Prostate gland (tissue), 2 donors: ENCODE measurements at places on chromosomes 3 and 15.

GRCh38 chr15:29263289-29263688, 6.3 kb downstream of the NSMCE3 start:
- DNase-seq = no peak

GRCh38 chr3:118817748-118818165, 216.9 kb downstream of the IGSF11 start:
- peak; percentile 29 for DNase-seq

- DNase-seq = no peak
Measured at GRCh38 chr3:175155172-175155571, 296.0 kb downstream of the NAALADL2 start.

DNA sequence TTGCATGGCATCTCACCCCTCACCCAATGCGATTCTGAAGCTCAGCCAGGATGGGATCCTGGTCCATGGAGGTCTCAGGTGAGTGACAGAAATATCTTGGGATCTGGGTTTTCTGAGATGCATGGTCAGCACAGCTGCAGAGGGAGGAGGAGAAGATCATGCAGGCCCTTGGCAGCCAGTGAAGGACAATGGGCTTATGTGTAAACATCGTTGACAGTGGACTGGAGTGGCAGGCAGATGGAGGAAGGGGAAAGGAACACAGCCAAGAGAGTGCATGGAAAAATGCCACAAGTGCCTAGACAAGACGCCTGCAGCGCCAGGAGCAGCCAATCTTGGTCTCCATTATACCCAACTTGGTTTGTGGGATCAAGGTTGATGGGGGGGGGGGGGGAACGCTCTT, 347.9 kb downstream of the MCTP2 start:
- DNase-seq = no peak

DNA sequence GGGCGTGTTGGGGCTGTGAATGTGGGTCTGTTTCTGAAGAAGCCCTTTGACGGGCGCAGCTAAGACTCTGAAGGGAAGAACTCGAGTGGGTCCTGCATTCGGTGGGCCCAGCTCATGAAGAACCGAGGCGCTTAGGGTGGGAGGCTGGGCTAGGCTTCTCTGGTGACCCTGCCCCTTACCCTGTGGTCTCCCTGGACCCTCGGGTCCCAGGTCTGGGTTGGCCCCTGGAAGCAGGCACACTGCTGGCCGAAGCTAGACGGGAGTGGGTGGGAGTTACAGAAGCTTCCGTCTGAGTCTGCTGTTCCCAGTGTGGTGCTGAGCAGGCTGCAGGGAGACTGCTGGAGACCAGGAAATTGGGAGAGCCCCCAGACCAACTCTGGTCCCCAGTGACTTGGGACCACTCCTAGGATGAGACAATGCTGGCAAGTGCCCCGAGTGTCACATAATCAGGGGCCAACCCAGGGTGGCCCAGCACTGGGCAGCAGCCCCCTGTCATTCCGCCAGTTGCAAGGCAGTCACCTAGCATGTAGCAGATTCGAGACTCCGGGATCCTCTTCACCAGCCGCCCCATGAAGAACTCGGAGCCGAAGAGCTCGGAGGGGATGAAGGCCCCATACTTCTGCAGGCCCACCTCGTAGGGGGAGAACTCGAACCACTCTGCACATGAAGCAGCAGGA, 16.7 kb upstream of the EHD4 start:
- DNase-seq = no peak

GRCh38 chr3:109224333-109224732, 87.8 kb downstream of the C3orf85 start:
- no peak for DNase-seq

- no peak for DNase-seq
Measured at GRCh38 chr3:33044676-33045075, 52.3 kb downstream of the GLB1 start.

DNA sequence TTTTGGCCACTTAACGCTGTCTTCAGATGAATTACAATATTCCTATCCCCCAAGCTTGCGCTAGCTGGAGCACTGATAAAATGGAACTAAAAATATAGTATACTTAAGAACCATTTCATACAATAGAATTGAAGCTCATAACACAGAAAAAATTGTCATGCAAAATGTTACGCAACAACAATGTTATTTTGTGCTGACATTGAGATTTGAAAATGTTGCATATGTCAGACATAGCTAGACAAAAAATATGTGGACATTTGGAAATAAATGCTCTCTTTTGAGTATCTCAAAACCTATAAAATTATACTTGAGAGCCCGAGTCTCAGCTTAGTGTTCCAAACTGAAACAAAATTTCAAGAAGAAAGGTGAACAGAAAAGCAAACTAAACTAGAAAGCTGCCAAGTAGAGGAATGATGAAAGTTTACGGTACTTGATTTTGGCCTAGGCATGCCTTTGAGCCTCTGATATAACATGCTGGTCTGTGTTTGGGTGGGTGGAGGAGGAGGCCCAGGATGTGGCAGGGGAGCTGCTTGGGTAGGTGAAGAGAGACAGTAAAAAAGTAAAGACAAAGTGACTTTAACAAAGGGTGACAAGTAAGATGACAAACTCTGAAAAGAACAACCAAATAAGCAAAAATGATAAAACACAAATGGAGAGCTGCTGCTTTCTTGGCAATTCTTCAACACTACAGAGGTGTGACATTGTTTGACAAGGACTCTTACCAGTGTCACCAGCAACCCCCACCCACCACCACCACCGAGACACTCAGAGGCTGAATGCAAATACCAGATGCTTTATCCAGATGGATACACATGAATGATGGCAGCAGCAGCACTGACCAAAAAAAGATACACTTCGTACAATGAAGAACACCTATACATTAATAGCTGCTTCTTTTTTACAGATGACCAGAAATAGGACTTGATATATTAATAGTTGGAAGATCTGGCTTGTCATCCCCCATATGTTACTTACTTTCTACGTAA, 129.3 kb upstream of the FEZF2 start:
- no peak for DNase-seq

DNA sequence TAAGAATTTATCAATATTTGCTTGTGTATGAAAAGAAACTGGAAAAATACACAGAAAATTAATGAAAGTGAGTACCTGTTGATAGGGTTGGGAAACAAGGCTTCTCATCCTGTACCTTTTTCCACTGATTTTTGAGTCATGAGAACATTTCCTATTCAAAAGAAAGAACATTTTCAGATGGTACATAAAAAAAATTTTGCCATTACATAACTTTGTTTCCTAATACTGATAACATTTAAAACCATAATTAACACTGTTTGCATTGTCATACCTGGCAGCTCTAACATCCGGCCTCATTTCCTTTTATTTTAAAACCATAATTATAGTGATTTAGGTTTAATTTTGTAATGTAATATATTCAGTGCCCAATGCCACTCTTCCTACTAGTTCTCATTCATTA, 11.7 kb downstream of the NKTR start:
- DNase-seq = no peak

- no peak for DNase-seq
Measured at GRCh38 chr3:46733026-46733800, 15.5 kb upstream of the PRSS50 start.

DNA sequence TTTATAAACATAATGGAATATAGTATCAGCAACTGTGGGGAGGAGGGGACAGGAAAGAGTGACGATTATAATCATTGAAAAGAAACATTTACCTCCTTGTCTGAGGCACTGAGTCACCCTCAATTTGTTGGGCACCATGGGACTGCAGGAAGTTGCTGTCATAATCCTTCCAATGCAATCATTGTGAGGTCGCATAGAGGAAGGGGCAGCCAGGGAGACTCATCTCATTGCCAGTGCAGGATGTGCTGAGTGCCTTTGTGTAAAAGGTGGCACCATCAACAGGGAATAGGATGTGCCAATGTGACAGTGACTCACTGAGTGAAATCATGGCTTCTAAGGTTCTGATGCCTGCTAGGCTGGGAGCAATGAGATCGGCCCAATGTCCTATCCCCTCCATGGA, 300.4 kb upstream of the ADAMTS9 start:
- DNase-seq = no peak

- DNase-seq = no peak
Measured at GRCh38 chr3:188349933-188350332, 196.0 kb downstream of the LPP start.

DNA sequence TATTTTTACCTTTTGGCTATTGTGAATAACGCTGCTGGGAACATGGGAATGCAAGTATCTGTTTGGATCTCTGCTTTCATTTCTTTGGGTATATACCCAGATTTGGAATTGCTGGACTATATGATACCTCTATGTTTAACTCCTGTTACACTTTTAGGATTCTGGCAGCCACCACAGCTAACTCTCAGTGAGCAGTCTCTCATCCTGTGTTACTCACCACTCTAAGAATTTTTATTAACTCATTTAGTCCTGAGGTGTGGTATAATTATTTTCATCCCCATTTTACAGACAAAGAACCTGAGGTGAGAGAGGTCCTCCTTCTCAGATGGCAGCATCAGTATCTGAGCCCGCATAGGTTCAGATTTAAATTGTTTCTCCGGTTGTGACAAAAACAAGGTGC, 1.1 kb downstream of the SPATA12 start:
- no peak for DNase-seq

DNA sequence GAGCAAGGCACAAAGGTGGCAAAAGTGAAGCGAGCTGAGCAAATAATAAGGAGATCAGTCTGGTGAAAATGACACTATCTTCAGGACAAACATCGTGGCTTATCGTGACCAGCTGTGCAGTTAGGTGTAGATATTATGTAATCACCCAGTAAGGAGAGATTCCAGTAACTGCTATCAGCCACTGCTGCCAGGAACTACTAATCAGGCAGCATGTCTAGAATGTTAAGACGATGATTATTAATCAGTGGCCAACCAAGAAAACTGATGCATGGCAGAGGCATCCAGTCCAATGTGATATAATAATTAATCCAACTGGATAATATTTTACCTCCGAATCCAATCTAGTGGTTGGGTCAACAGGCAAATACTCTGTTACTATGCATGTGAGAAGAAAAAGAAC, 252.7 kb upstream of the ZPLD1 start:
- DNase-seq = no peak

GRCh38 chr3:105367063-105367405, 325 bp downstream of the ALCAM start:
- DNase-seq = peak; percentile 17

DNA sequence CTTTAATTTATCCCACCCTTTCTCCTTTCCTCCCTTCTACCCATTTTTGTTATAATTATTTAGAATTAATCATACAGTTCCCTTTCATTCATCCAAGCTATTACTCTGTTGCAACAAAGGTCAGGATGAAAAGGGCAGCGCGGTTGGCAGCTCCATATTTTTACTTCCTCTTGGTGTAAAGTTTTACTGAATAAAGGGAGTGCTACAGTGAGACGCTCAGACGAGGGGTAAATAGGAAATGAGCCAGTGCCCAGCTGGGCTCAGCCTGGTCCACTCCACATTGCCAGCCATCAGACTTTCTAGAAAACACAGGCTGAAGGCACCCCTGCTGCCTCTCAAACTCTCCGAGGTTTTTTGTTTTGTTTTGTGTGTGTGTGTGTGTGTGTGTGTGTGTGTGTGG, 21.9 kb upstream of the ZBTB38 start:
- DNase-seq = no peak

GRCh38 chr3:24389108-24390090, 105.3 kb downstream of the THRB start:
- DNase-seq = peak; percentile 42

GRCh38 chr15:54816401-54816800, 380.3 kb downstream of the RSL24D1 start:
- no peak for DNase-seq

DNA sequence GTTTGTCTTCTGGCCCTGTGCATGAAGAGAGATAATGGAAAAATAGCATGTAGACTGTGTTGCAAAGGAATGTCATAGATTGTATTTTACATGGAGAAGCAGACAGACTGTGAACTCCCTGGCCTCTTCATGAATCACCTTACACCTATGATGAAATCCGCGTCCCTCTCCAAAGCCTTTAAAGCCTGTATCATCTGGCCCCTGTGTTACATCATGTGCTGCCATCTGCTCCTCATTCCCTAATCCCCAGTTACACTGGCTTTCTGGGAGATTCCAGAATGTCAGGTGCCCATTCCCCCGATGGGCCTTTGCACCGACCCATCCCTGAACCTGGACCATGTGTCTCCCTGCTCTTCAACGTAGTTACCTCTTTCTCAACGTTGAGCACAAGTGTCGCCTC, 190.8 kb downstream of the ADAMTSL3 start:
- DNase-seq = no peak

DNA sequence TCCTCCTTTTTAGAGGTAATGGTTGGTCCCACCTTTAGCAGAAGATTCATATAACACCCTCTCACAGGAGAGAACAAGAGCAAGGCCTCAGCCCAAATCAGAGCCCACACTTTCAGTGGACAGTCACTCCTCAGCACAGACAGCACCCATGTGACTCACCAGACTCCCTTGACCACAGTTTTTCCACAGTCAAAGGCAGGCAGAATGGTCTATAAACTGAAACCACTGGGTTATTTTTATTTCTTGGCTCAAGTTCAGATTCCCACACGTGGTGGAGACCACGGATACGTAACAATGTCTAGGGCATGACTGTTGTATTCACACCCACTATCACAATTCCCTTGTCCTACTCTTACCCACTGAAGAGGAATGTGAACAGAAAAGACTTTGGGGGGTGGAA, 237.8 kb upstream of the UBE2E1 start:
- no peak for DNase-seq

GRCh38 chr15:40344631-40345120, 3.9 kb upstream of the CCDC9B start:
- no peak for DNase-seq

DNA sequence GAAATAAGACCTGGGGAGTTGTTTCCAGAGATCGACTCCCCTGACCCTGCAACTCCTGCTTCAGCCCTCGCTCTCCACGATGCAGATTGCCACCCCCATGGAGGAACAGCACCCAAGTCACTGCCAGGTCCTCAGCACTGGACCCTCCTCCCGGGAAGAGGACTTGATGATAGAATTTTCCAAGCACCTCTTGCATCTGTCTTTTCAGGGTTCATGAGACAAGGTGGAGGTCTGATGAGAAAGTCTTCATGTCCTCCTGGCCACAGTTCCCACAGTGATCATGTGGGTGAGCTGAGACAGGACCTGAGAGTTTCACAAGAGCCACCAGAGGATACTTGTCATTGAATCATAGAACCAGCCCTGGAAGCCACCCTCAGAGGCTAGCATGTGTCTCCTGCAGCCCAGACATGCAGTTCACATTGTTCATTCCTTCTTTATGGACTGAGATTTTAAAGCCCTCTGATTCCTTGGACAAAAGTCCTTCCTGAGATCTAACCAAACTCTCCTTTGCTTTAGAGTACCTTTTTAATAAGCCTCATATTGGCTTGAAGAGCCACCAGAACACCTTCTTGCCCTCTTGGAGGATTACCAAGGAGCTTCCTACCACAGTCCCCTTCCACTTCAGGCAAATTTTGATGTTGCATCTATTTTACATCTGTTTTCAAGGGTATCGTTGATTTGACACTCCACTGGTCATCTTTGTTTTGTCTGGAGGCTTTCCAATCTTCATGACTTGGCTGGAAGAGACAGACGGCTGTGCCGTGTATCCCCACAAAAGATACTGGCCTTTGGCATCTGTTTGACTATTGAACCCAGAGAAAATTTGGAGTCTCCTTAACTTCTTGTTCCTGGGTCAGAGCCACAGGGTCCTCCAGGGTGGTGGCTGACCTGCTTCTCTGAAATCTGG, 224.8 kb upstream of the BHLHE40 start:
- no peak for DNase-seq
